Cortex of kidney (tissue), 1 donor: ENCODE measurements at places on chromosomes 2 and 18.

GRCh38 chr2:98806236-98806697 is 75.3 kb upstream of the MGAT4A start:
- no peak for DNase-seq

DNA sequence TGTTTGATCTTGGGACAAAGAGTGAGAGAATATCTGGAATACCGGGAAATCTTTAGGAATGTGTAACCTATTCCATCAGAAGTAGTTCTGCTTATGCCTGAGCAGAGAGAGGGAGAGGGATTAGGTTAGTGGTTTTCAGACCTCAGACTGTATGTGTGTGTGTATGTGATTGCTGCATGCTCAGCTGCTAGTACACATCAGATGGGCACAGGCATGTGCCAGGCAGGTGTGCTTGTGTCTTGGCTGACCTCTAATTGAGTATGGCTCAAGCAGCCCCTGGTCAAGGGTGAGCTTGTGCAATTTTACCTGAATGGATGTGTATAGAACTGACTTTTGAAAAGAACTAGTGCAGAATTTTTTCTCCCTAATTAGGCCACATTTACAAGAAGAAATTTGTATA is 91.2 kb downstream of the INSIG2 start:
- no peak for DNase-seq

GRCh38 chr2:238521870-238522269 is 95.1 kb downstream of the ASB1 start:
- DNase-seq: no peak

GRCh38 chr2:181164699-181165098 is 184.3 kb downstream of the UBE2E3 start:
- DNase-seq: no peak

DNA sequence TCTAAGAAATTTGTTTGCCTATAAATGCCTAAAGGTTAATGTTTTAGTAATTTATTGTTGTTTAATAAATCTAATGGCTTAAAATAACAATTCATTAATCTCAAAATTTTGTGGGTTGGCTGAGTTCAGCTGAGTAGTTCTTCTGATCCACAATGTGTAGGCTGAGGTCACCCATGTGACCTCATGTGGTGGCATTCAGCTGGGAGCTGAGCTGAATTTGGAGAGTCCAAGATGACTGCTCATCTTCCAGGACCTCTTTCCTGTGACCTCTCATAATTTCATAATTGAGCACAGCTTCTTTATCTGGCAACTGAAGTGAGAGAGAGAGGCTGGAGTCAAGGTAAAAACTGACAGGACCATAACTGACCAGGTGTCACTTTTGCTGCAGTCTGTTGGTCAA is 132.4 kb downstream of the TXNL1 start:
- DNase-seq: no peak

- no peak for DNase-seq
Measured at GRCh38 chr2:26557244-26557925, 79.5 kb upstream of the OTOF start.

DNA sequence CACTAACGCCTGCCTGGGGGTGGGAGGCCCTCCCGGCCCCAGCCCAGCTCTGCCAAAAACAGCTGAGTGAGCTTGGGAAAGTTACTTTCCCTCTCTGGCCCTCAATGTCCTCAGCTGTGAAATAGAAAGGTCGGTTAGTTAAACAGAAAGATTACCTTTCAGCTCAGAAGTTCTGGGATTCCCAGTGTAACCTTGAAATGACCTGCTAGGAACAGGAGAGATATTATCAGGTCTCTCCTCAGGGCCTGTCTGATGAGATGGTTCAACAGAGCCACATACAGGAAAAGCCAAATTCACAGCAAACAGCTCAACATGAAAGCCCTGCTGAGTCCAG is 68.8 kb downstream of the LBH start:
- DNase-seq: no peak

GRCh38 chr2:237509905-237510304 is 22.9 kb downstream of the MLPH start:
- DNase-seq: no peak

DNA sequence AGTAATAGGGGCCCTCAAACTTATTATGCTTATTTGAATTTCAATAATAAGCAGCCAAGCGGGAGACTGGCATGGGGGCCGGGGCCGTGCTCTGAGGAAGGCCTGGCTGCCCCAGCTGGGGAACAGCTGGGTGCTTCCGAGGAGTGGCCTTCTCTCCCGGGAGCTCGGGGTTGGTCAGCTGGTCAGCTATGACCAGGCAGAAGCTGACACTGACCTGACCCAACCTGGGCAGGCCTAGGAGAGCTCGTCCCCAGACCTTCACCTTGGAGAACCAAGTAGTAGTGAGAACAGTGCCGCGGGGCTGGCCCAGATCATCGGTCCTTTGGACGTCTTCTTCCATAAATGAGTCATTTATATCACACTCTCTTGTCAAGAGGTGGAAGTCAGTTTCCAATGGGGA is 36.1 kb downstream of the RRM2 start:
- DNase-seq: no peak

GRCh38 chr18:45324495-45325113 is 290.7 kb upstream of the SLC14A2 start:
- no peak for DNase-seq

DNA sequence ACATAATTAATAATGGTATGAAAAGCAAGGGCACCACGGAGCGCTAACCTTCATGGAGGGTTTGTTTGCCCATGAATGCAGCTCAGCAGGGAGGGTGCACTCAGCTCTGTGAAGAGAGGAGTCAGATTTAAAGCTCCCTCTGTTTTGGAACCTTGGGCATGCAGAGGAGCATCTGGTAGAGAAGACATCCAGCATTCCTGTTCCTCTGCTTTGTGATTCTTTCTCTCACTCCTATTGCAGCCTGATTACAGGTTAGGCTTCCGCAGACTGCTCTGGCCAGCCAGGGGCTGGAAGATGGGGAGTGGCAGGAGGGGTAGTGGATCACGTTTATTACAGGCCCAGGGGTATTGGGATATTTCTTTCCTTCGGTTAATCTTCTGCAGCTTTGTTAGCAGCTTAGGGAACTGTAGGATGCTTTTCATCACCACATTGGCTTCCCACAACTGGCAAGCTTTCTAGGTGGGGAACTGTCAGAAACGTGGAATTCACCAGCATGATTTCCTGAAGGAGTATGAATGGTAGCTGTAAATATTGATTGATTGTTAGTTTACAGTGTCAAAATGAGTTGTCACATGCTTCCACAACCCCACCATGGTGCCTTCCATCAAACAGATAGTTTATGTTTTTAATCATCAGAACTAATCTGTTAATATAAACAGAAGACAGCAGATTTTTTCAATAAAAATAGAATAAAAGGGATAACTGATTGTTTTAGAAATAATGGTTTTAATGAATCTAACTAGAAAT is 201.1 kb downstream of the VAPA start:
- DNase-seq: no peak

GRCh38 chr2:168002021-168002553 is 245.3 kb downstream of the STK39 start:
- DNase-seq: no peak

DNA sequence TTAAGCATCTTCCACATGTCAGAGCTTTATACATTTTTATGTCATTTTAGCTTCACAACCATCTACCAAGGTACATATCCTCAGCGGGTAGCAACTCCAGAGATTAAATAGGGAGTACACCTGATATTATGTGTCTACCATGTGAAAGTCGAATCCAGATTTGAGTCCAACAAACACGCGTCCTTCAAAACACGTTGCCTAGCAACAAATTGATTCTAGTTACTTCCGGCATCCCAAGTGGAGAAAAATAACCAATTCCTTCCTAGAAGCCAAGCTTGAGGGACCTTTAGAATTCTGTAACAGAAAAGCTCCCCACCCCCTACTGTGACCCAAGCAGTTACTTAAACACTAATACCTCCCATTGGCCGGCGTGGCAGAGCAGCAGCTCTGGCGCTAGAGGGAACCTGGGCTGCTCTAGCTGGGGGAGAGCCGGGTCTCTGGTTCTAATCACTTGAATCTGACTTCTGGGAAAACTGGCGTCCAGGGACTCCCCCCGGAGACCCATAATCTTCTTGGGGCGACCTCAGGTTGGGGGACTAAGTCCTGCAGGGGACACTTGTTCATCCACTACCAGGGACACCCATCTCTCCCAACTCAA is at the start of gene ERICH2:
TSS of gene ERICH2 (plus strand) at position 371 of the 598 bp plus-strand sequence. CDS start 304 bp downstream, outside the sequence.
- DNase-seq: no peak

DNA sequence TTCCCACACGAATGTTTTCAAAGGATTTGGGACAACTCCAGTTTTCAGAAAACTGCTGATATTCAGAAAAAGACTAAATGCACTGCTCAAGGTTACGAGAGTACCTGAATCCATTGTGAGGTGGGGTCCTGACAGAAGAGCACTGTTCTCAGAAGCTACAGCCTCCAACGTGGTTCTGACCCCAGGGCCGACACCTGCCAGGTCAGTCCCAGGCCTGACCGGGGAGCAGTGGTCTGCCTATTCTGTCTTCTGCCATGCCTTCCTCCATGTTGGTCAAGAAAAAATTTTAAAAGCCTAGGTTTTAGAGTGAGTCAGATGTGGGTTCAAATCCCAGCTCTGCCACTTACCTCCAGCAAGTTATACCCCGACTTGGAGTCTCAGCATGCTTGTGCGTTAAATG is 212.3 kb downstream of the BCL11A start:
- no peak for DNase-seq

DNA sequence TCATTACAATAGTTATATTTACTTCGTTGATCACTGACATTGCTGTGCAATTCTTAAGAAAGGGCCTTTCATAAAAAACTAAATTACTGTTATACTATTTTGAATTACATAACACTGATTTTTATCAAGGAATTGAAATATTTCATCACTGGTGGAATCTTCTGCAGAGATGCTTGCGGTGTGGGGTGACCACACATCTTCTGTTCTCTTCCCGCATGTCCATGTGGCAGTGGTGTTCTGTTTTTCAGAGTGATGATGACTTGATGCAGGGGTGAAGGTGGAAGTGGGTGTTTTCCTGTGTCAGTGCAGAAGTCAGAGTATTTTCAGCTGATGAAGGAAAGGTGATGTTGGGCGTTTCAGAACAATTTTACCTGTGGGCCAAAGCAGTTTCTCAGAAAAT is 7.0 kb downstream of the CNDP2 start:
- DNase-seq: no peak

DNA sequence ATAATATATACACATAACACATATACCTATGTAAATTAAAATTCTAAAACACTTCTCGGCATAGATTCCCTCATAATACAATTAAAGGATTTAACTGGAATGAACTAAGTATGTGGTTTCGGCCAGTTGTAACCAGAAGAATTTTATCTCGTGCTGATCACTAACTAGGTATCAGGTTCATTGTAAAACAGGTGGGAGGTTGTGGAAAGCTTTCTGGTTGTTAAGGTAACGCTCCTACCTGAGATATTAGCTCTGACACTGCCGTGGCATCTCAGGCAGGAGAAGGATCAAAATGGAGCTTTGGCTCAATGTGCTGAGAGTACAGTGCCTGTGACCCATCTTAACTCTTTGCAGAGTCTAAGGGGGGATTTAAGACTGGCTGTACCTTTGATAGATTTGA is 42.5 kb downstream of the SLC9A2 start:
- DNase-seq: no peak

DNA sequence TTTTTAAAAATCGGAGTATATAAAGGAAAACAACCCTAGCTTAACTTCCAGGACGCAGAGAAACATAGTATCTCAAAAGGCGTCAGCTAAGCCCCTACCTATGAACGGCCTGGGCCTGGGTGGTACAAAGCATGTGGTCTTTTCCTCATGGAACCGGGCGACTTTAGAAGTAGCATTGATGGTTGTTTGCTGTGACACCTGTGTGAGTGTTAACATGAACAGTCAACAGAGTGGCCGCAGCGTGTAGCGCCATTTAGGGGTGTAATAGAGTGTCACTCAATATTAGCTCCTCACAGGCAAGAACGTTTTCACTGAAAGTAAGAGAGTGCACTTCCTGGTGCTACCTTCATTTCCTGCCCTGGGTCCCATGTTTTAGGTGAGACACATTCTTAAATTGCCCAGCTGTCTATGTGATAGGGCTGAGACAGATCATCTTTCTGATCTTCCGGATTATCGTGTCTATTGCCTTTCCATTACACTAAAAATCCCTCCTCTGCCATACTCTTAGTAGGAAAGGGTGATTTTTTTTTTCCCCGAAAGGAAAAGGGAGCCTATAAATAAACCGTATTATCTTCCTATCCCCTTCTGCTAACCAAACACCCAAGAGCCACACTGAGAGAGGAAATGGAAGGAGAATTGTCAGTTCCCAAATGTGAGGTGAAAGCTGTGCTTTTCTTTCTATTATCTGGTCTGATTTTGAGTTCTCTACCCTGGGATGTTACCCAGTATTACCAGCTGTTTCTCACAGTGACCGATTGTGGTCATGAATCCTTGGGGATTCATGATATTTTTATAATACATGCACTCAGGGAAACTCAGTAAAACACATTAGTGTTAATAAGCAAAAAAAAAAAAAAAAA is 1.3 kb downstream of the GORASP2 start:
- DNase-seq: no peak

DNA sequence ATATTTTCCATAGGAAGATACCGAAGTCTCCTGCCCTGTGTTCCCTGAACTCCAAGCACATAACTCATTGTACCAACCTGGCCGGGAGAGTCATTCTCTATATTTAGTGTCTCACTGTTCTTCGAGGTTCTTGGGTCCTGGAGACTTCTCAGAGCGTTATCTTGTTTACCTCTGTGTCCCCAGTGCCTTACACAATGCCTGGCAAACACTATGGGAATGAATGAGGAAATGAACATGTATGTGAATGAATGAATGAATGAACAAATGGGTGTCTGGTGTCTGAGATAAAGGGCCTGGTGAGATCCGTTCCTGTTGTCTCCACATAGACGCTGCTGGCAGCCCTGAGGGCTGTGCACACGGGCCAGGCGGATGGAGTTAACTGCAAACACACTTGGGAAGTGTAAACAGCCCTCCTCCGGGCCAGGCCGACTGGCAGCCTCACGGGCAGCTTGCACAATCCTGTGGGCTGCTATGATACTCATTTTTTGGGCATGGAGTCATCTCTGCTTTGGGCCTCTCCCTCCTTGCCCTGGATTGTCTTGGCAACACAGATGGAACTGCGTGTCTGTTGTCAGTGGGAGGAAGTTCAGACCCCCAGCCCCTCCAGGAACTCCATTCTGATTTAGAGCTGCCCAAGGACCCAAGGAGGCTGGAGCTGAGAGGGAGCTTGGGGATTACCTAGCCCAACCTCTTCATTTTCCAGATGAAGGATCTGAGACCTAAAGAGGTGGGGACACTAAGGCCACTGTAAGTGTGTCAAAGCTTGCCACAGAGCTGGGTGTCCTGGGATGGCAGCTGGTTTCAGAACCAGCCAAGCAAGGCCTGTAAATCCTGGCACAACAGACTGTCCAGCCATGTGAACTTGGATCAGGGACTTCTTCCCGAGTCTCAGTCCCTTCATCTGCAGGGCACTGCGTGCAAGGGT is 124.4 kb downstream of the INHBB start:
- no peak for DNase-seq

DNA sequence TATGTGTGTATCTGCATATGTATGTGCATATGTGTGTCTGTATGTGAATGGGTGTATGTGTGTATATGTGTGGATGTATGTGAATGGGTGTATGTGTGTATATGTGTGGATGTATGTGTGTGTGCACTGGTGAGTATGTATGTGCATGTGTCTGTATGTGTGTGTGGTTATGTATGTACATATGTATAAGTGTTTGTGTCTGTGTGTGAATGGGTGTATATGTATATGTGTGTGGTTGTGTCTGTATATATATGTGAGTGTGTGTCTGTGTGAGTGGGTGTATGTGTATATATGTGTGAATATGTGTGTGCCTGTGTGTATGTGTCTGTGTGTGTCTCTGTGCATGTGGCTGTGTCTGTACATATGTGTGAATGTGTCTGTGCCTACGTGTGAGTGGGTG is 748.4 kb upstream of the HS6ST1 start:
- DNase-seq: no peak
